ENCODE measurements at places on chromosomes 11 and 22. TPM values are rescaled to one million over a fixed set of nuclear protein-coding genes. Genes with fewer than 3 reads are reported as not detected.

GRCh38 chr11:46296528-46297448 is 19.3 kb downstream of the CREB3L1 start:
- peak; percentile 68 for DNase-seq

GRCh38 chr22:29032584-29032983 is 29.0 kb downstream of the C22orf31 start:
- no peak for DNase-seq

DNA sequence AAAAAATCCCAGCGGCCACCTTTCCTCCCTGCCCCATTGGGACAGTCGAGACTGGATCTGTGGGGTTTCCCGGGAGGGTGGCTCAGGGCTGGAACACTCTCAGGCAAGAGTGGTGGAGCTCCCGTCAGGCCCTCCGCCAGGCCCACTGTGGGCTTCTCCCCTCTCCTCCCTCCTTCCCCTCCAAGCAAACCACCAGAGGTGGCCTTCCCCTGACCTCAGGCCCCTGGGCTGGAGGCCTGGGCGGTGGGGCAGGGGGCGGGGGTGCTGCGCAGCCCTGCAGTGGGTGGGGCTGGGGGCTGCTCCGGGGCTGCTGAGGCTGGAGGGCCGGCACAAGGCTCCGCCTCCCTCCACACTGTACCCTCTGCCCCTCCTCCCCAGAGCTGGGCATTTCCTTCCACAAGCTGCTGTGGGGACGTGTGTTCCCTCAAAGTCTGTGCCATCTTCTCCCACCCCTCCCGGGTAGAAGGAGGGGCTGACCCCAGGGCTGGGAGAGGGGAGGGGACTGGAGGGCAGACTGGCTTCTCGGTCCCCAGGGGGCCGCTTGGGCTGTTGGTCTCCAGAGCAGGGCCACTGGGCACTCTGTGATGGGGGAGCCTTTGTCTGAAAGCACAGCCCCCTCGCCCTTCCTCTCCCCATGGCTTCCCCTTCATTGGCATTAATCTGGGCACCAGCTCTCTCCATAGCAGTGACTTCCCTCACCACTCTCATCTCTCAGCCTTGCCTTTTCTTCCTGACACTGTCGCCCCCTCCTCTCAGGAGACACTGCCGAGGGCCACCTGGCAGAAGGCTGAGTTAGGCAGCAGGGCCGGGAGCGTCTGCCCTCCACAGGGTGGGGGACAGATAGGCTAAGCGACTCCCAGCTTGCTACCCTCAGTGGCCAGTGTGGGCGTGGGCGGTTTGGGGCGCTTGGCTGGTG is 7.1 kb downstream of the RCOR2 start:
- DNase-seq, result no peak

DNA sequence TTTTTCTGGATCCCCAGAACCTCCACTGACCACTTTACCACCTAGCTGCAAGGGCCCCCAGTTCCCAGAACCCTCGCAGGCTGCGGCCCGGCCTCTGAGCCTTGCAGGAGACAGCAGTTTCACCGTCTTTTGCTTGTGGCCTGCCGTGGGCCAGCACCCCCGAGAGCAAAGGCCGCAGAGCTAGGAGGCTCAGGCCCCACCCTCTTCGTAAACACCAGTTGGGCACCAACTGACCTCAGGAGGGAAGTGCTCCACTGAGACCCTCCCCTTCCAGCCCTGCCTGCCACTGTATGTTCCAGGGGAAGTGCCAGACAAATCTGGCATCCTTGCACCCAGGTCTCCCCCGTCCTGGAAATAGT is 23.4 kb upstream of the CREB3L1 start:
- DNase-seq, result no peak

DNA sequence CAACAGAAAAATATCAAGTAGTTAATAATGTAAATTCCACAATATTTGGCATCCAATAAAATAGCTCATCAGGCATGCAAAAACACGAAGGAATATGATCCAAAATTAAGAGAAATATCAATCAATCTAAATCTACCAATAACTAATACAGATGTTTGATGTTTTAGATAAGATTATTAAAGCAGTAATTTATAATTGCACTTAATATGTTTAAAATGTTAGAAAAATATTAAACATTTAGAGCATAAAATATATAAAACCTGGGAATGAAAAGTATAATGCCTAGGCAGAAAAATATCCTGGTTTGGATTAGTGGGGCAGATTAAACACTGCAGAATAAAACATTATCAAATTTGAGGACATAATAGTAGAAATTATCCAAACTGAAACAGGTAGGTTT is 879.9 kb downstream of the FAM181B start:
- DNase-seq, result no peak

DNA sequence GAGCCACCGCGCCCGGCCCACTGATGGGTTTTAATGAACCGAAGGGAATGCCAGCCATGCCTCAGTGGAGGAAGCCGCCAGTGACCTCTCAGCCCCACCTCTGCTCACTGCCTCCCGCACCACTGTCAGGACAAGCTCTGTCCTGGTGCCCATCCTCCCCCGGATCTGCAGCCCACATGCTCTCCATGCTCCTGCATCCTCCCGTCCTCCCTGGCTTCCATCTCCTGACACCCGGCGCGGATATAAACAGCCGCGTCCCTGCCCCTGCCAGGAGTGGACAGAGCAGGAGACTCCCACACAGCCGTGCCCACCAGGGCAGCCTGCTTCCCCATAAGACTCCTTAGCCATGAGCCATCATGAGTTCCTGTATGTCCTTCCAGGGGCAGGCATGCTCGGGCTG is 26.9 kb downstream of the MACROD1 start:
- DNase-seq, result no peak

DNA sequence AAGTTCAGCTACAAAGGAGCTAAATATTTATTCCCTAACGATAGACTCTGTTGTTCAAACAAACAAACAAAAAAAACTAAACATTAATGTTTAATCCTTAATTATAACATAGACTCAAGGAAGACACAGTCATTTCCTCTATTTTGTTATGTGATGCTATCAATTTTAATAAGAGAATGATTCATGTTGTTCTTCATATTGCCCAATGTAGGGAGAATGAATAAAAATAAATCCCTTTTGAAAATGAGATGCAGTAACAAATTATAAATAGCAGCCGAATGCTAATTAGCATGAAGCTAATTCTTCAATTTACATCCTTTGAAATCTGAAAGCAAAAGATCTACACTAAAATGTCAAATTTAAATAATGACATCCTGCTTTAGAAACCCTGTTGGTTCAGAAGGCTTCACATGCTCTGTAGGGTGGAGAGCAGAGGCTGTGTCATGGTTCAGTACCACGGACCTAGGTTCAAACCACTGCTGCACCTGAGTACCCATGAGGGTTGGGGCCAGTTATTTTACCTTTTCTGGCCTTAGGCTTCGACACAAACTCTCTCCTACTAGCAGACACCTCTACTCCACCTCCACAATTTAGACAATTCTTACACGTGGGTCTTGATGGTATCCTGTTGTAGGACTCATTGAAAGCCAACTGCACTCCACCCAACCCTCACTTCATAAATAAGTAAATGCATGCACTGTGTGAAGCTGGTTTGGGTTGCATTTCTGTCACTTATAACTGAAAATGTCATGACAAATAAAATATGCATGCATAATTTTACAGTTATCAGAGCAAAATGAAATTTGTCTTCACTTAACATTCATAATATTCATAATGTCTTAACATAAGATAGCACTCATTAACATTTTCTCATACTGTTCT is 89.0 kb downstream of the RRAS2 start:
- DNase-seq, result no peak

DNA sequence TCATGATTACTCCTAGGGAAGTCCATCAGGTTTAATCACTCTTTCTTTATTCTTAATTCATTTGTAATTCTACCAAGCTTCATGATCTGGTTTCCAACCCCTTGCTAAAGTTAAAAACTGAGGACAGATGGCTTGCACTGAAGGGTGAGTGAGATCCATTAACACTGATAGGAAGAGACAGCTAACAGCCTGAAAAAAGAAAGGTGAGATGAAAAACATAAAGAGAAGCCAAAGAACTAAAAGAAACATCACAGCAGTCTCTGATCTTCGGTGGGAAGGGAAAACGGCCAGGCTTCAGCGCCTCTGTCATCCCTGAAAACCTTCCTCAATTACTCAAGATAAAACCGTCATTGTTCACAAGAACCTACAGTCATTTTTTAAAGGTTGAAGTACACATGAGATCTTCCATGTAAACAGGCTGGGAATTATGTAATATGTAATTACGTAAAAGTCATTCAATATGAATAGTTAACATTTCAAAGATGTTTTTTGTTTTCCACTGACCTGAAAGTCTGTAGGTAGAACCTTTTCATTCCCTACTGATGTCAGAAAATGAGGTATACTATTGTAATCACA is 41.3 kb downstream of the VSIG10L2 start:
- no peak for DNase-seq

DNA sequence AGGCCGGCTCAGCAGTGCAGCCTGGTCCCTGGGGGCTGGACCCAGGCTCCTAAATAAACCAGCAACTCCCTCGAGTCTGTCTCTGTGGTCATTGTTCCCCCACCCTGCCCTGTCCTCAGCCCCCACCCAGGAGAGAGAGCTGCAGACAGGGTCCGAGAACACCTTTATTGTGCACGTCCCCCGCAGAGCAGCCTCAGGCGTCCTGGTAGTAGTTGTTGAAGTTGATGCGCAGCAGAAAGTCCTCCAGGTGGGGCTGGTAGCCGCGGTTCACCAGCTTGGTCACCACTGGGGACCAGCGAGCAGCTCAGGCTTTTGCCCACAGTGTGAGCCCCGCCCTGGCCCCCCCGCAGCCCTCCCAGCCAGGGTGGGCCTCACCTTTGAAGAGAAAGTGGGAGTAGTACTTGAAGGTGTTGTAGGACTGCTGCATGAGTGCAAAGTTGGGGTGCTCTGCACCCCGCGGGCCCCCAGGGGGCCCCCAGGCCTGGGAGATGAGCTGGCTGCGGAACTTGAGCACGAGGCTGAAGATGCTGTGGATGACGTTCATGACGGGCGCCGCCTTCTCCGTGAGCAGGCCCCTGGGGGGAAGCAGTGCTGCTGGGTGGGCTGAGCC is 16.8 kb downstream of the SELENOO start:
- DNase-seq, result no peak

DNA sequence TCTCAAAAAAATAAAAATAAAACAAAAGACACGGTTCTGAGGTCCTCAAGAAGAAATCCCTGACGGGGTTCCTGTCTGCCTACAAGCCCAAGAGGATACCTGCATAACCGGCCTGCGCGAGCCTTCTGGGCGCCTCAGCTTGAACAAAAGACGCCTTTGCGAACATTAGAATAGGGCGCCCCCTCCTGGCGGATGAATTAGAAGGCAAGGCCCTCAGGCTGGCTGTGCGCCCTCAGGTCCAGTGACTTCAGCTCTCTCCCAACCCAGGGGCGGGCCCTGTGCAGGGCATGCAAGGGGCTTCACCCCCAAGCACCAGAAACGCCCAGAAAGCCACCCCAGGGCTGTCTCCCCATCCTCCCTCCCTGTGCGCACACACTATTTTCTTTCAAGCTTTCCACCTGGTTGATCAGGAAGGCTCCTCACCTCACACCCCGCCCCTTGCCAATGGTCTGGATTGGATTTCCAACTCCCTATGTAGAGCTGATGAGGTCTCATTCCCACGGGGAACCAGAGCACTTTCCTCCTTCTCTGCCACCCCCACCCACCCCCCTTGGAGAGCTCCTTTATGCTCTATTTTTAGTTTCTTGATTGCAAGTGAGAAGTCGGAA is 273.3 kb downstream of the BUD13 start:
- DNase-seq, result peak; percentile 58

- DNase-seq, result no peak
These were observed 348.9 kb upstream of the B3GAT1 start for GRCh38 chr11:134760957-134761356.

DNA sequence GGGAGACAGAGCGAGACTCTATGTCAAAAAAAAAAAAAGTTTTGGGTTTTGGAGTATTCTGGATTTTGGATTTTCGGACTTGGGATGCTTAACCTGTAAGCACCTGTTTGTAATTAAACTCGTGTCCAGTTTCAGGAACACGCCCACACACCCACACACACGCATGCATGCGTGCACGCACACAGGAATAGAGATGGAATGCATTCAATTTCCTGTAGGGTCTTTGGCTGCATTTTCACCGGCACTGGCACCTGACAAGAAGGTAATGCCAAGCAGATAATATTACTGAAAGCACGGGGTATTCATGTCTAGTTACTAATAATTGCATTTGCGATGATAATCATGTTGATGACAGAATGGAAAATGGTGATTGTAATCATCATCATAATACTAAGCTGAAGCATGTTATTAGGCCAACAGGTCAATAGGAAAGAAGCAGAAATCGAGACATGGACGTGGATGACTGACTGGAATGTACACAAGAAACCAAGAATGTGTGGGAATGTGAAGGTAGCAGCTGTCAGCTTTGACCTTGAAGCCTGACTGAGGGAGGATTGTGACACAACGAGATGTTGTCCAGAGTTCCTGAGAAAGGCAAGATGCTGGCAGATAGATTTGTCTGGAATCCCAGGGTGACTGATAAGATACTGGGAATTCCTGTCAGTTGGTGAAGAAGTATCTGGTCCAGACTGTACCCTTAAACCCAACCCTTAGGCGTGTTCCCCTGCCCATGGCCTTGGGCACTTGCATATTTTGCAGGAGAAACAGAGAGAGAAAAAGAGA is 108.6 kb downstream of the SYN3 start:
- no peak for DNase-seq

KRTAP5-8 gene
- total RNA-seq, result not detected

NXPE2 gene
- total RNA-seq, result not detected

RTN4R gene
- 8.9 TPM for total RNA-seq

APIP gene
- total RNA-seq, result 12.4 TPM

RAB39A gene
- under 0.01 TPM for total RNA-seq

Data from hematopoietic multipotent progenitor cell (in vitro differentiated cells).